ENCODE measurements at places on chromosomes 16 and 17. TPM values are rescaled to one million over a fixed set of nuclear protein-coding genes. Genes with fewer than 3 reads are reported as not detected.

GRCh38 chr17:44871556-44871955 lies 23.9 kb downstream of the HIGD1B start:
- H3K27me3 ChIP-seq = no peaks in the 10 kb centered on the region
- no peak overlapping the region for H3K4me3 ChIP-seq
- peaks cover 89% of the 10 kb centered on the region for H3K36me3 ChIP-seq
- H3K4me1 ChIP-seq = peaks cover 34% of the 10 kb centered on the region
- H3K27ac ChIP-seq = peak overlapping the region; percentile 67

DNA sequence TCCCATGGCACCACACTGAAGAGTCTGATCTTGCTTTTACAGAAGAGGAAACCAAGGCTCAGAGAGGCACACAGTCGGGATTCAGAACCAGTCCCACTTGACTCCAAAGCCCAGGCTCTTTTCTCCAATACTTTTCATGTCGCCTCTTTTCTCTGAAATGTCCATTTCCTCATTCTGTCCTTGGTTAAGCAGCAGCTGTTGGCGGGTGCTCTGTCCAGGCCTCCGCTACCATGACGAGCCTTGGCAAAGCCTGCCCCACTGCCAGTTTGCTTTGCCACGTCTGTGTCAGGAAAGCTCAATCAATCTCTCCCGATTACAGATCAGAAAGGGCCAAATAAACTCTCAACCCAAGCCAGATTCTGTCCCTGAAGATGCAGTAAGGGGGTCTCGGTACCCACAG lies 9.1 kb upstream of the CEP295NL start:
- H3K4me3 ChIP-seq = no peak overlapping the region
- DNase-seq = no peak
- H3K27me3 ChIP-seq = no peaks in the 10 kb centered on the region
- H3K27ac ChIP-seq = no peak overlapping the region

GRCh38 chr16:17939723-17940122 lies 396.8 kb downstream of the NPIPA8 start:
- H3K27me3 ChIP-seq = peaks cover 32% of the 10 kb centered on the region
- no peak overlapping the region for H3K27ac ChIP-seq
- H3K36me3 ChIP-seq = no peaks in the 10 kb centered on the region
- H3K4me3 ChIP-seq = no peak overlapping the region
- no peak for DNase-seq
- no peaks in the 10 kb centered on the region for H3K4me1 ChIP-seq

DNA sequence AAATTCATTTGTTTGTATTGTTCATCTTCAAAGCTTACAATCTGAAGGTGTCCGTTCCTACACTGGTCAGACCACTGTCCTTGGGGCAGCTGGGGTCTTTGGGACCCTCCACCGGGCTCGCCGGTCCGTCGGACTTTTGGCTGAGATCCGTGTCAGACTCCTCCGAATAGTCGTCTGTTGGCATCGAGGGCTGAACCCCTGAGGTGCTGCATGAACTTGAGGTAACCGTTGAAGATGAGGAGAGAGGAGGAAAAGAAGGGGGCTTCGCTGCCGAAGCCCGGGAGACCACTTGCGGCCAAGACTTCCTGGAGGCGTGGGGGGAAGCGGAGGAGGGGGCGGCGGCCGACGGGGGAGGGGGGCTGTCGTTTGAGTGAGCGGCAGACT lies 260.8 kb downstream of the ZFHX3 start:
- peaks cover 22% of the 10 kb centered on the region for H3K36me3 ChIP-seq
- H3K27ac ChIP-seq = peak overlapping the region; percentile 62
- DNase-seq = no peak

Gene PHOSPHO1
- total RNA-seq = 0.52 TPM

Gene PLXDC1
- total RNA-seq = 12.2 TPM

Gene ENPP7
- total RNA-seq = not detected
